ENCODE measurements at places on chromosomes 2 and 18.

GRCh38 chr18:68837665-68838451, 40.0 kb downstream of the CCDC102B start:
- no peaks in the 10 kb centered on the region for H3K27me3 ChIP-seq
- H3K36me3 ChIP-seq, result no peaks in the 10 kb centered on the region
- H3K4me3 ChIP-seq, result no peak overlapping the region
- H3K4me1 ChIP-seq, result peaks cover 6% of the 10 kb centered on the region
- no peak for DNase-seq

DNA sequence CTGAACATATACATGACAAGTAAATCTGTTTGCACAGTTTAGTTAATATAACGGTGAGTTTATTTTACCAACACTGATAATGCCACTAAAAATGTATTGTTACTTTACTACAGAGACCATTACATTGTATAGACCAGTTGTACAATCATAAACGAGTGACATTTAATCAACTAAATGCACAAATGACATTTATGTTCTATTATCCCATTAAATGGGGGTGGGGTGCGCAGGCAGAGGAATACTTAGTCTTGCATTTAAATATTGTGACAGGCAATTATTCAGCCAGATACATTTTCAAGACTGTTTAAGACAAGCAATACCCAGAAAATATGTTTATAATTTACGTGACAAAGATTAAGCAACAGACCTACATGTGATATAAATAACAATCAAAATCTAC, 72.0 kb upstream of the CHAC2 start:
- H3K36me3 ChIP-seq, result no peaks in the 10 kb centered on the region
- H3K4me3 ChIP-seq, result no peak overlapping the region
- no peak overlapping the region for H3K27ac ChIP-seq
- DNase-seq, result no peak
- H3K4me1 ChIP-seq, result no peaks in the 10 kb centered on the region

DNA sequence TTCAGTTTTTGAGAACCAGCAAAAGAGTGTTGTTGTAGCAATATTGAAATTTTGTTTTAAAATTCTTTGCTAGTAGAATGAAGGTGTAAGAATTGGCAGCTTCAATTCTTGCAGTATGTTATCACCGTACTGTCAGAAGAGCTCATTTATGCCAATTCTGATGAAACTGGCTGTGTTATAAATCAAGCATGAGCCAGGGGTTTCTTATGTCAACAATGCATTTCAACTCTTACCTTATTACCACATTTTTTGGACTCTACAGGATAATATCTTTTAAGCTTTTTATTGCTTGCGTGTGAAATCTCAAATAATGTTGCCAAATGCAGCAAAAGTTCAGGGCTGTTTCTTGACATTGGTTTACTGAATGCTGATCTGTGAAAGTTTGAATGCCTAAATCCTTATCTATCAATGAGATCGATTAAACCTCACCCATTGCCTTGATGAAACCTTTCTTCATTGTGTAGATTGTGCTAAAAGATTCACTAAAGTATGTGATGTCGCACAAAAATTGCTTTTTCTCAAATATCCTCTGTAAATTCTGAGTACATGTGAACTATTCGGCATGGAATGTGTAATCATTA, 1389.3 kb upstream of the ZEB2 start:
- H3K27ac ChIP-seq, result no peak overlapping the region
- no peaks in the 10 kb centered on the region for H3K36me3 ChIP-seq
- H3K4me1 ChIP-seq, result no peaks in the 10 kb centered on the region
- no peaks in the 10 kb centered on the region for H3K27me3 ChIP-seq
- H3K4me3 ChIP-seq, result no peak overlapping the region

DNA sequence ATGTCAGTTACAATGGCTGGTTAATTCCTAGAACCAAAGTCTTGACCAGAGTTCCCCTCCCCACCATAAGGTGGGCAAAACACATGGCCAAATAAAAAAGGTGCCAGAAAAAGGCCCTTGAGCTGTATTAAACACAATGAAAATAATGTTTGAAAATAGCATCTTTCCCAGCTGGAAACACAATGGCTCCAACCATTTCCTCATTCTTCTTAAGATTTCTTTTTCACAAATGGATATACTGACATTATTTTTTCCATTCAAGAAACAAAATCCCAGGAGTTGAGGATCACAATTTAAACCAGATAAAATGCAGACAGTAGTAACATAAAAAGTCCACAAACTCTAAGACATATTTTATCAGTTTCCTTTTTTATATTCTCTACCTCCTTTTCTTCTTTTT, 143.8 kb downstream of the EXOC6B start:
- no peak overlapping the region for H3K4me3 ChIP-seq
- peaks cover 34% of the 10 kb centered on the region for H3K4me1 ChIP-seq
- H3K27me3 ChIP-seq, result no peaks in the 10 kb centered on the region

- no peaks in the 10 kb centered on the region for H3K27me3 ChIP-seq
- no peaks in the 10 kb centered on the region for H3K36me3 ChIP-seq
- H3K4me3 ChIP-seq, result no peak overlapping the region
- H3K27ac ChIP-seq, result no peak overlapping the region
- H3K4me1 ChIP-seq, result no peaks in the 10 kb centered on the region
These were observed 52.2 kb upstream of the PAX3 start for GRCh38 chr2:222351035-222351434.

- no peaks in the 10 kb centered on the region for H3K4me1 ChIP-seq
- H3K27ac ChIP-seq, result no peak overlapping the region
These were observed 56.5 kb downstream of the TTC21B start for GRCh38 chr2:165897074-165897473.

DNA sequence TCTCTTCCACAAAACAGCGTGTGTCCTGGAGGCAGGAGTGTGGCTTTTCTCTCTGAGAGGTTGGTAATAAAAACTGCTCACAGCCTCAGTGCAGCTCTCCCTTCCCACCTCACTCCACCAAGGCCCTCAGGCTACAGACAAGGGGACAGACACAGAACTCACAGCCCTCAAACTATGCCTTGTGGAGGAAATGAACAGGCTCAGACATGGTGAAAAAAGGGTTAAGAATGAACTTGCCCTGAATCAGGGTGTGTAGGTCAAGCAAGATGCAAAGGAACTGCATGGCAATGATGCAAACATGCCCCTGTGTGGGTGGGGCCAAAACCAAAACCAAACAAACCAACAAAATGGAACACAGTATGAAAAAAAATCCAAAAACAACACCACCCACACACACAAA, 125.8 kb downstream of the GALNT14 start:
- peaks cover 3% of the 10 kb centered on the region for H3K27me3 ChIP-seq
- H3K36me3 ChIP-seq, result no peaks in the 10 kb centered on the region
- no peaks in the 10 kb centered on the region for H3K4me1 ChIP-seq
- DNase-seq, result no peak
- no peak overlapping the region for H3K4me3 ChIP-seq

DNA sequence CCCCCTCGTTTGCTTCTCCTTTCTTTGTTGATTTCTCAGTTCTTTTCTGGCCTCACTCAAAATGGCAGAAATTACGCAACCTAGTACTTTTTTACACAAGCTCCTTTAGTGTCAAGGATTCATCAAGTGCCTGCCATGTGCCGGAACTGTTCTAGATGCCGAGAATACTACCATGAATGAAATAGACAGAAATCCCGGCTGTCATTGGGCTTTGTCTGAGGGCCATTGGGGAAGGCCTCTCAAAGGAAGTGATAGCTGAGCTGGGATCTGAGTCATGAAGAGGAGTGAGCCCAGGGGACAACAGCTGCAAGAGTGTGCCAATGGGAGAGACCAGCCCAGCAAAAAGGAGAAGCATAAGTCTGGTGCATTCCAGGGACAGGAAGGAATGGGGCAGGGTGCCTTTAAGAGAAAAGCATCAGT, 34.3 kb upstream of the PPP1CB start:
- H3K27ac ChIP-seq, result peak overlapping the region; percentile 93
- no peak overlapping the region for H3K4me3 ChIP-seq
- no peaks in the 10 kb centered on the region for H3K27me3 ChIP-seq
- H3K4me1 ChIP-seq, result peaks cover 9% of the 10 kb centered on the region
- peak; percentile 23 for DNase-seq

DNA sequence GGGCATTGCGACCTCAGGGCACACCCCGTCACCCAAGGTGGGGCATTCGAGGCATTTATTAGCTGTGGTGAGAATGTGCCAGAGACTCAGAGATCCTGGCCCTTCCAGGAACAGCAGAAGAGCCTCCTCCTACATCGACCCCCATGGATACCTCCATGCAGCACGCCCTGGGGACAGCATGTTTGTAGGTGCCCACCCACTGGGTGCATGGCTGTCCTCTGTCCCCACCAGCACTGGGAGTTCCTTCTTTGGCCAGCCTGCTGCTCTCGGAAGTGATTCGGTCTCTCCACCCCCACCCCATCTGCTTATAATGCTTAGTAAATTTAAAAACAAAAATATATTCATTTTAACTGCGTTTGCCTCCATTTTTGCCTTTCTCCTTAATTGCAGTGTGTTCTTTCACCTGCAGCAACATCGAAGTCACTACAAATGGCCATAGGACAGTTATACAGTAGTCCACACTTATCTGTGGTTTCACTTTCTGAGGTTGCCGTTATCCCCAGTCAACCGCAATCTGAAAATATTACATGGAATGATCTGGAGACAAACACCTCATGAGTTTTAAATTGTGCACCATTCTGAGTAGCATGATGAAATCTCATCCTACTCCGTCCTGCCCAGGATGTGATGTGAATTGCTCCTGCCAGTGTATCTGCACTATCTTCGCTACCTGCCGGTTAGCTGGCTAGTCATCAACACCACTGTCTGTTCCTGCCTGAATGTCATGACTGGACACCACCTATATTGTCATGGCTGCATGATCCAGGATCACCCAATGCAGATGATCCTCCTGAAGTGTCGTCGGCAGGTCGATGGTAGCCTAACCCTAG, 29.6 kb upstream of the ZCCHC2 start:
- no peak overlapping the region for H3K27ac ChIP-seq
- H3K4me1 ChIP-seq, result no peaks in the 10 kb centered on the region
- no peaks in the 10 kb centered on the region for H3K27me3 ChIP-seq
- no peak for DNase-seq

GRCh38 chr18:70333316-70333715, 44.5 kb downstream of the SOCS6 start:
- no peaks in the 10 kb centered on the region for H3K36me3 ChIP-seq
- no peak overlapping the region for H3K4me3 ChIP-seq
- peaks cover 28% of the 10 kb centered on the region for H3K4me1 ChIP-seq
- H3K27ac ChIP-seq, result no peak overlapping the region

GRCh38 chr2:216791303-216791702, 68.6 kb downstream of the TNP1 start:
- no peak for DNase-seq
- no peak overlapping the region for H3K4me3 ChIP-seq
- H3K27ac ChIP-seq, result peak overlapping the region; percentile 42
- no peaks in the 10 kb centered on the region for H3K27me3 ChIP-seq

DNA sequence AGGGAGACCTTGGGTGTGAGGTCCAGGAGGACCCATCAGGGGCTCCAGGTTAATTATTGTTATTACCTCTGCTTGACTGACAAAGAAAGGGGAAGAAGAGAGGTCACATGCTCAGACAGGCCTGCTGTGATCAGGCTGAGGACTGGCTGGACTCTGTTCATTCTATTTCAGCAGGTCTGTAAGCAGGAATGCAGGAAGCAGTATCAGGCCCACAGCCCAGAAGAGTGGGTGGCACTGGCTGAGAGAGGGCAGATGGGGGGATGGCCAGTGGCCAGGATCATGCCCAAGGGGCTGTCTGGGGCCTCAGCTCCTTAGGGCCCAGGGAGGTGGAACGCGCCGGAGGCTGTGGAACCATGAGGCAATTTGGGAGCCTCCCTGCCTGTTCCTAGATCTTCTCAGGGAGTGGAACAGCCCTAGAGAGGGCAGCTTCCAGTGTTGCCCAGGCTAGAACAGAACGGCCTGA, 43.7 kb upstream of the ZBTB7C start:
- peaks cover 15% of the 10 kb centered on the region for H3K4me1 ChIP-seq
- no peak overlapping the region for H3K4me3 ChIP-seq

DNA sequence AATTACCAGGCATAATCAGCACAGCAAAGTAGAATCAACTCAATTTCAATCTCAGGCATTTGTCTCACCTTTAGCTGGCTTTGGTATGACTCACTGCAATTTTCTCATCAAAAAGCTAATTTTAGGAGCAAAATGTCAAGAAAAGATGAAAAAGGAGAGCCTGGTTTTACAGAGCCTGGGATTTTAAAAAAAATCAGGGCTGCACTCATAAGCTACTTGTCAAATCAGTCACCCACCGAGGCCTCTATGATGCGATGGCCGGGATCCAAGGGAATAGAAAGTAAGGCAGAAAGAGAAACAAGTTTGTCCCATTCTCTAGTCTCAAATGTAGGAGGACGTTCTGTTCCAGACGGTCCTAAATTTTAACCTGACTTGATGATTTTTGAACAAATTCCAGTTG, 170.9 kb downstream of the SOCS6 start:
- no peaks in the 10 kb centered on the region for H3K27me3 ChIP-seq
- no peak overlapping the region for H3K27ac ChIP-seq
- peaks cover 7% of the 10 kb centered on the region for H3K4me1 ChIP-seq
- H3K36me3 ChIP-seq, result no peaks in the 10 kb centered on the region
- DNase-seq, result no peak

- H3K4me1 ChIP-seq, result no peaks in the 10 kb centered on the region
- H3K36me3 ChIP-seq, result no peaks in the 10 kb centered on the region
- no peak overlapping the region for H3K27ac ChIP-seq
- no peaks in the 10 kb centered on the region for H3K27me3 ChIP-seq
These were observed 1941.9 kb upstream of the PIK3C3 start for GRCh38 chr18:40013001-40013609.

DNA sequence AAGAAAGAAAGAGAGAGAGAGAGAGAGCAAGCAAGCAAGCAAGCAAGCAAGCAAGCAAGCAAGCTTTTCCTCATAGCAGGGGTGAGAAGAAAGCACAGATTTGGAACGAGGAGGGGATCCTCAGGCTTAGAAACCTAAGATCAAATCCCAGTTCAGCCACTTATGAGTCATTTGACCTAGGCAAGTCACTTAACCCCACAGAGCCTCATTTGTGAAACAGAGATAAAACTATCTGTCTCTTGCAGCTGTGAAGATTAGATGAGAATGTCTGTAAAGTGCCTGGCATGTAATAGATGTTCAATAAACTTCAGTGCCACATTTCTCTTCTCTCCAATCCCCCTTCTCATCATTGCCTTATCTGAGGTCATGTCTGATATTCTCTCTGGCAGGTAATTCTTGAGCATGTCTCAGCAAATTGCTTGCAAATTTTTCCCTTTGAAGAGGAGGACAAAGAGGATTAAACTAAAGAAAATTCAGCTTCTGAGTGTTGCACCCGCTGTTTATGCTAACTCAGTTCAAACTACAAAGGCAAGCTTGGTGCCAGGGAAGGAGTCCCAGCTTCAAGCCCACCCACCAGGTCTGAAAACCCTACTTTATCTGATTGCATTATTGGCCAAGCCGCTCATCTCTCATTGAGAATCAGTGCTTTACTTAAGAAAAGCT, 20.3 kb downstream of the ALK start:
- no peaks in the 10 kb centered on the region for H3K36me3 ChIP-seq
- peaks cover 87% of the 10 kb centered on the region for H3K27me3 ChIP-seq
- no peak overlapping the region for H3K4me3 ChIP-seq
- no peaks in the 10 kb centered on the region for H3K4me1 ChIP-seq

- H3K4me1 ChIP-seq, result peaks cover 6% of the 10 kb centered on the region
- H3K27me3 ChIP-seq, result no peaks in the 10 kb centered on the region
- no peaks in the 10 kb centered on the region for H3K36me3 ChIP-seq
These were observed 80.0 kb upstream of the CPO start for GRCh38 chr2:206859330-206859739.

GRCh38 chr2:63049970-63050333, 678 bp upstream of the OTX1 start:
- peak overlapping the region; percentile 32 for H3K4me3 ChIP-seq
- H3K36me3 ChIP-seq, result peaks cover 13% of the 10 kb centered on the region
- H3K27ac ChIP-seq, result no peak overlapping the region
- H3K27me3 ChIP-seq, result peaks cover 48% of the 10 kb centered on the region
- peaks cover 11% of the 10 kb centered on the region for H3K4me1 ChIP-seq
